ENCODE measurements at places on chromosomes 11 and 22.

DNA sequence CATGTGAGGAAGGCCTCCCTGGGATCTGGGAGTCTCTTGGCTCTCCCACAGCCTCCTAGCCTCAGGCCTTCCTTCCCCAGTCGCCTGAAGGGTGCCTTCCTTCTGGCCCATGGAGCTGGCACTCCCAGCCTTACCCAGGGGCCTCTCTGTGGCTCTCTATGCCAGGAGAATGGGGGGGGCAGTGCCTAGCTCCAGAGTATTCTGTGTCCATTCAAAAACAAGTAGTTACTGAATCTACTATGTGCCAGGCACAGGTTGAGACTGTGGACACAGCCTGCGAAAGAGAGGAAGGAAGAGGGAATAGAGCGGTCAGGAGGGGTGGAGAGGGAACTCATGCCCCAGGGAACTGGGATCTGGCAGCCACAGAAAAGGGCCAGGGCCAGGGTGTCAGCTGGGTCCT, 2.7 kb upstream of the PLA2G3 start:
- DNase-seq = no peak

DNA sequence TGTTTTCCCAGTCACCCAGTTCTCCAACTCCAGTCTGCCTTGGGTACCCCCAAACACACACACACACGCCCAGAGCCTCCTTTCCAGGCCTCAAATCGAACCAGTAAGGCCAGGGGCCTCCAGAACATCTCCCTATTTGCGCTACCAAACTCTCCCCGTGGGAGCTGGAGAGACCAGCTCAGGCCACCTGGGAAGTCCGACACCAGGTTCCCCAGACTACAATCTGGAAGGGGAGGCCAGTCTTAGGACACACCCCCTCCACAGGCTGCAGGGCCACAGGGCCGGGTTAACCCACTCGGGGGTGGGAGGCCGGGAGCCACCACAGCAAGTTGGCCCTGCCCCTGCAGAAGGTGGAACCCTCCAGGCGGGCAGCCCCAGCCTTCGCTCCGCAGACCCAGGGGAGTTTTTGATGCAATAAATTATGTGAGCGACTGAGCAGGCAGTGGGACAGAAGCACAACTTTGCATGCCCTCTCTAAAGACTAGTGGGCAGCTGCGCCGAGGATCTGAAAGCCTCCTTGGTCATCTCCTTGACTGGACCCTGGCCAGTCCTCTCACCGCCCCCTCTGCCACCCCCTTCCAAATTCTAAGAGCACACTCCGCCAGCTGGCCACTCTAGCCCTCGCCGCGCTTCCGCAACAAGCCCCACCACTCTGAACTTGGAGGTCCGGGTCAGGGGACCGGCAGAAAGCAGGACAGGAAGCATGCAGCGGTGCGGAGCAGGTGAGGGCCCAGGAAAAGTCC, 2.8 kb downstream of the IGF2 start:
- DNase-seq = no peak

- no peak for DNase-seq
These were observed 87.1 kb upstream of the BIRC3 start for GRCh38 chr11:102230186-102230585.

DNA sequence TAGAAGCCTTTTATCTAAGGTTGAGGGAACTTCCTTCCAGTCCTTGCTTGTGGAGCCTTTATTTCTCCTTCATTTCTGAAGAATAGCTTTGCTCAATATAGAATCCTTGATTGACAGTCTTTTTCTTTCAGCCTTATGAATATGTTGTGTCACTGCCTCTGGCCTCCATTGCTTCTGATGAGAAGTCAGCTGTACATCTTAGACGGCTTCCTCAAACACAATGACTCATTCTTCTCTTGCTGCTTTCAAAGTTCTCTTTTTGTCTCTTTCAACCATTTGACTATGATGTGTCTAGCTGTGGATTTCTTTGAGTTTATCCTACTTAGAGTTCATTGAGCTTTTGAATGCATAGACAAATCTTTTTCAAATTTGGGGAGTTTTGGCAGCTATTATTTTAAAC, 893.2 kb downstream of the BRD1 start:
- no peak for DNase-seq

- DNase-seq = no peak
These were observed 4.4 kb downstream of the PKNOX2 start for GRCh38 chr11:125168918-125169456.

GRCh38 chr22:42871146-42872050, 14.3 kb upstream of the ARFGAP3 start:
- DNase-seq = no peak

DNA sequence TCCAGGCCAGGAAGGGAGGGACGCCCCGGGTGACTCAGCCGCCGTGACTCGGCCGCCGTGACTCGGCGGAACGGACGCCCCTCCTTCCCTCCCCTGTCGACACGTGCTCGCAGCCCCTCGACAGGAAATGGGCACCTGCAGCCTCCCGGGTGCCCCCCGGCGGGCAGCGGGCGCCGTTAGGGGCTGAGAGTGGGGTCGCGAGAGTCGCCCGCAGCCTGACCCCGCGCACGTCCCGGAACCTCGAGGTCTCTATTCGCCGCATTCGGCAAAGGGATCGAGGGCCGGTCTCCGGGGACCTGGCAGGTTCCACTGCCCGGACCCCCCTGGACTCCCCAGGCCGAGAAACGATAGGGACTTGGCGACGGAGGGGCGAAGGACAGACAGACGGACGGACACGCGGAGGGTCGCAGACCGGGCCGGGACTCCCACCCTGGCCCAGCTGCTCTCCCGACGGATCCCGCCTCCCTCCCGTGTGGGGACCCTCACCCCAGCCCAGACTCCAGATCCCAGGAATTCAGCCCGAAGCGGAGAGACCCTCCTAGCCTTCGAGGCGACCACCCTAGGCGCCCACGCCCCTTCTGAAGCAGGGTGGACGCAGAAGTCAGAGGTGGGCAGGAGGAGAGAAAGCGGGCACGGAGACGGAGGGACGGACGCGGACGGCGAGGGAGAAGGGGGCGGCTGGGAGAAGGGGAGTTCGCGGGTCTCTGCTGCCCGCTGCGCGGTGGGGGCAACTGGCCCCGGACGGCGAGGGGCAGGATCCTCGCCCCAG, 648 bp downstream of the FOSL1 start:
- no peak for DNase-seq
